Esophagus squamous epithelium (tissue), 5 donors: ENCODE measurements at places on chromosomes 2 and 18. TPM values are rescaled to one million over a fixed set of nuclear protein-coding genes. Genes with fewer than 3 reads are reported as not detected.

GRCh38 chr18:75247611-75248421 is 37.2 kb downstream of the TSHZ1 start:
- DNase-seq = no peak
- no peaks in the 10 kb centered on the region for H3K36me3 ChIP-seq
- H3K27me3 ChIP-seq = no peaks in the 10 kb centered on the region
- H3K4me1 ChIP-seq = peaks cover 25% of the 10 kb centered on the region
- H3K4me3 ChIP-seq = peak overlapping the region; percentile 44

DNA sequence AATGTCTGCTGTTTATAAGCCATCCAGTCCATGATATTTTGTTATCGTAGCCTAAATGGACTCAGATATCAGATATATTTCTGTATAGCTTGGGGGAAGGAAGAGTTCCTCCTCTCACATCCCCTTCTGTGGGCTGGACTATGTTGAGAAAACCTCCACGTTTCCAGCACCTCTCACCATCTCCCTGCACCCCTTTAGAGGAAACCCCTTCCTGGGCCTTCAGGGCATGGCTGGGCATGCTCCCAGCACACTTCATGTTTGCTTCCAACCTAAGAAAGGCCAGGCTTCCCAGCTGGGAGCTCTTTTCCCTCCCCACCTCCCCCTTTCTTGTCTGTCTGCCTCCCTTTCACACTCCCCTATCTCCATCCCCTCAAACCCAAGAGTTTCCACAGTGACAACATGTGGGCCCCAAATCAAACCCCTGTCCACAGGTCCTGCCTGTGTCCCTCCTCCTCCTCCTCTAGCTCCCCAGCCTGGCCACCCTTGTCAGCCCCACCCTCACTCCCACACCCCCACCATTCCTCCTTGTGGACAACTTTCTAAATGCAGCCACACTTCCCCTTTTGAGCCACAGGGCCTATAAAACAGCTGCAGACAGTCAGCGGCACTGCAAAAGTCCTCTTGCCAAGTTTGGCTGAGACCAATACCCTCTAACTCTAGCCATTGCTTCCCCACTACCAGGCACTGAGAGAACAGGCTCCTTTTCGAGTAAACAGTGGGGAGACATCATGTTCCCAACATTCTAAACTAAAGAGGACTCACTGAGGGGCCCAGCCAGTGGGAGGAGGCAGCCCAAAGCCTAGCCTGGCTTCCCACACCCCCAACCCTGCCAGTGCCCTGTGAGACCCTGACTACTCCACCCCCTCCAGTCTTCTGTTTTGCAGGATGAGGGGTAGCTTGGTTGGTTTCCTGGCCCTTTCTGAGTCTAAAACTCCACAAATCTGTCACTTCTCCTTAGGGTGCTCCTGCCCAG is 120.5 kb downstream of the ZFP36L2 start:
- no peak for DNase-seq
- no peaks in the 10 kb centered on the region for H3K27me3 ChIP-seq

- H3K27ac ChIP-seq = no peak overlapping the region
- DNase-seq = no peak
- no peak overlapping the region for H3K4me3 ChIP-seq
Measured at GRCh38 chr2:190524928-190525327, 9.6 kb downstream of the NEMP2 start.

GRCh38 chr18:58321986-58322385 is 278.0 kb downstream of the NEDD4L start:
- H3K4me1 ChIP-seq = peaks cover 14% of the 10 kb centered on the region
- peak; percentile 7 for DNase-seq
- H3K27me3 ChIP-seq = no peaks in the 10 kb centered on the region
- H3K4me3 ChIP-seq = no peak overlapping the region

- H3K27me3 ChIP-seq = no peaks in the 10 kb centered on the region
- H3K36me3 ChIP-seq = no peaks in the 10 kb centered on the region
- H3K4me3 ChIP-seq = no peak overlapping the region
- DNase-seq = no peak
- peaks cover 7% of the 10 kb centered on the region for H3K4me1 ChIP-seq
Measured at GRCh38 chr2:150571121-150571520, 83.7 kb upstream of the RND3 start.

- no peaks in the 10 kb centered on the region for H3K36me3 ChIP-seq
- H3K4me3 ChIP-seq = no peak overlapping the region
- H3K27ac ChIP-seq = no peak overlapping the region
- H3K4me1 ChIP-seq = no peaks in the 10 kb centered on the region
Measured at GRCh38 chr2:164363646-164364045, 257.6 kb downstream of the GRB14 start.

LRRC30 gene
- total RNA-seq = not detected

SPATA3 gene
- not detected for total RNA-seq

IL1R2 gene
- total RNA-seq = 24.1 TPM

STEAP3 gene
- 18.1 TPM for total RNA-seq

CYBRD1 gene
- total RNA-seq = 5.7 TPM
